CD14-positive monocyte (primary cell): ENCODE measurements at places on chromosomes 1 and 21.

GRCh38 chr1:218863987-218864386, 309.7 kb upstream of the LYPLAL1 start:
- H3K36me3 ChIP-seq = no peaks in the 10 kb centered on the region
- no peak for DNase-seq
- no peaks in the 10 kb centered on the region for H3K4me1 ChIP-seq
- no peaks in the 10 kb centered on the region for H3K27me3 ChIP-seq

DNA sequence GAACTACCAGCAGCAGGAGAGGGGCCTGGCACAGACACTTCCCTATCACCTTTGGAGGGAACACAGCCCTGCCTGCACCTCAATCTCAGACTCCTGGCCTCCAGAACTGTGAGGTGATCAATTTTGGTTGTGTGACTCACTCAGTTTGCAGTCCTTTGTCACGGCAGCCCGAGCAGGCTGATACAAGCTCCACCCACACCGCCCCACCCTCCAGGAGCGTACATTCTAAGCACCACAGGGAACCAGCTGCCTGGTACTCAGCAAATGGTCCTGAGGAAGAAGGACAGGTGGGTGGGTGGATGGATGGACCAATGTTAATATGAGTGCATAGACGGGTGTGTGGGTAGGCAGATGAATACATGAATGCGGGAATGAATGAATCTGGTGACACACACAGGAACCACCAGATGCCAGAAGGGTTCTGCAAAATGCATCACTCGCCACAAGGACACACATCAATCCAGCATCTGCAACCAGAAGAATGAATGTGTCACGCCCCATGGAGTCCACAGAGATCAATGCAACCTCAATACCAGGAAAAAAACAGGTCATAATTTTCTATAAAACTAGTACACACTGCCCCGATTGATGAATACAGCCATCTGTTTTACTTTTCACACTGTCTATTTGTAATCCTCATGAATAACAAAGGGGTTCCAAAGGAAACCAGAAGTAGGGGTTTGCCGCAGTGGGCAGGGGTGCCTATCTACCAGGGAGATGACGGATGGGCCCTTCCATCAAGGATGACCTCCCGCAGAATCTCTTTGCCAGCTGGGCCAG, 284.5 kb downstream of the NPHP4 start:
- DNase-seq = no peak
- H3K4me1 ChIP-seq = no peaks in the 10 kb centered on the region
- H3K27me3 ChIP-seq = no peaks in the 10 kb centered on the region
- no peak overlapping the region for H3K27ac ChIP-seq
- no peak overlapping the region for H3K4me3 ChIP-seq
- H3K36me3 ChIP-seq = no peaks in the 10 kb centered on the region

DNA sequence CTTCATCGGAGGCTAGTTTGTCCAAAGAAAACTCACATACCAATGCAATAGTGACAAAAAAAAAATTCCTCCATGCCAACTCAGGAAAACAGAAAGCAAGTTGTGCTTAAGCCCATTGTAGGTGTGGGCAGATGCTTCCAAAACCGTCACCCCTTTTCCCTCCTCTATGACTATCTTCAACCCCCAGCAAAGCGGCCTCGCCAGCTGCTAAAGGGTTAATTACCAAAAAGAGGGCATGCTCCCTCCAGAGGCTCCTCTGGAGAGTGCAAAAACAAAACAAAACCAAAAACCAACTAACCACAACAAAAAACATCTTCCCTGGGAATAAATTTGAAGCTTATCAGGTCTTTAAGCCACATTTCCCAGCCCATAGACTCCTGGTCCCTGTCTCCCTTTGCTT, 1.2 kb downstream of the LMOD1 start:
- H3K4me1 ChIP-seq = peaks cover 9% of the 10 kb centered on the region
- no peak overlapping the region for H3K27ac ChIP-seq
- H3K36me3 ChIP-seq = no peaks in the 10 kb centered on the region

DNA sequence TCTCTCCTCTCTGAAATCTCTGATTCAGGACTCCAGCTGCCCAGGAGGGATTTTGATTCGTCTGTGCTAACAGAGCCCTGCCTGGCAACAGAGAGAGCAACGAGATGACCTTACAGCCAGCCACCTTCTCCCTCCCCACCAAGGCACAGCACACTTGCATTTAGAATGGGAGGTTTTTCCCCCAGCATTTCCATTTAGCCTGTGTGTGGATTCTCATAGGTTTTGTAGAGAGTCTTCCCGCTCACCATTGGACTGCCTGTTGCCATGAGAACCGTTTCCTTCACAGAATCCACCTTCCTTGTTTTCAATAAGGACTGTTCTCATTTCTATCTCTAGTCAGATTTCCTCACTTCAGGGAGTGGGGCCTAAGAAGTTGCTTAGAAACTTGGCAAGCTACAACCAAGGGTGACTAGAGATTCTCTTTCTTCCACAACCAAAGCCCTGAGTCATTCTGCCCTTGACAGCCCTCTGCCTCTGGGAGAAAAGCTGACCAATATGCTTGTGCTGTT, 5.8 kb upstream of the IKBKE start:
- H3K4me1 ChIP-seq = peaks cover 64% of the 10 kb centered on the region
- no peaks in the 10 kb centered on the region for H3K27me3 ChIP-seq
- H3K36me3 ChIP-seq = peaks cover 24% of the 10 kb centered on the region
- peak; percentile 96 for DNase-seq
- no peak overlapping the region for H3K4me3 ChIP-seq
- H3K27ac ChIP-seq = peak overlapping the region; percentile 82

- H3K4me3 ChIP-seq = no peak overlapping the region
- DNase-seq = no peak
- no peak overlapping the region for H3K27ac ChIP-seq
- H3K27me3 ChIP-seq = no peaks in the 10 kb centered on the region
Measured at GRCh38 chr1:71014178-71014579, 33.4 kb downstream of the PTGER3 start.

- H3K27ac ChIP-seq = peak overlapping the region; percentile 68
- peak overlapping the region; percentile 57 for H3K4me3 ChIP-seq
- no peak for DNase-seq
- H3K36me3 ChIP-seq = no peaks in the 10 kb centered on the region
- H3K4me1 ChIP-seq = peaks cover 33% of the 10 kb centered on the region
Measured at GRCh38 chr1:20152599-20152930, 13.4 kb downstream of the PLA2G2F start.

GRCh38 chr1:70364439-70364838, 9.9 kb upstream of the ANKRD13C start:
- H3K4me3 ChIP-seq = no peak overlapping the region
- no peak overlapping the region for H3K27ac ChIP-seq
- no peaks in the 10 kb centered on the region for H3K4me1 ChIP-seq
- no peaks in the 10 kb centered on the region for H3K36me3 ChIP-seq
- no peak for DNase-seq

GRCh38 chr1:243938208-243938607, 88.2 kb upstream of the AKT3 start:
- no peak overlapping the region for H3K27ac ChIP-seq
- DNase-seq = no peak
- no peaks in the 10 kb centered on the region for H3K27me3 ChIP-seq
- H3K4me3 ChIP-seq = no peak overlapping the region
- H3K4me1 ChIP-seq = peaks cover 8% of the 10 kb centered on the region
- H3K36me3 ChIP-seq = no peaks in the 10 kb centered on the region

- no peak overlapping the region for H3K4me3 ChIP-seq
- DNase-seq = peak; percentile 3
- H3K27ac ChIP-seq = no peak overlapping the region
- no peaks in the 10 kb centered on the region for H3K4me1 ChIP-seq
- no peaks in the 10 kb centered on the region for H3K36me3 ChIP-seq
Measured at GRCh38 chr1:42479621-42480020, 16.5 kb downstream of the CCDC30 start.

DNA sequence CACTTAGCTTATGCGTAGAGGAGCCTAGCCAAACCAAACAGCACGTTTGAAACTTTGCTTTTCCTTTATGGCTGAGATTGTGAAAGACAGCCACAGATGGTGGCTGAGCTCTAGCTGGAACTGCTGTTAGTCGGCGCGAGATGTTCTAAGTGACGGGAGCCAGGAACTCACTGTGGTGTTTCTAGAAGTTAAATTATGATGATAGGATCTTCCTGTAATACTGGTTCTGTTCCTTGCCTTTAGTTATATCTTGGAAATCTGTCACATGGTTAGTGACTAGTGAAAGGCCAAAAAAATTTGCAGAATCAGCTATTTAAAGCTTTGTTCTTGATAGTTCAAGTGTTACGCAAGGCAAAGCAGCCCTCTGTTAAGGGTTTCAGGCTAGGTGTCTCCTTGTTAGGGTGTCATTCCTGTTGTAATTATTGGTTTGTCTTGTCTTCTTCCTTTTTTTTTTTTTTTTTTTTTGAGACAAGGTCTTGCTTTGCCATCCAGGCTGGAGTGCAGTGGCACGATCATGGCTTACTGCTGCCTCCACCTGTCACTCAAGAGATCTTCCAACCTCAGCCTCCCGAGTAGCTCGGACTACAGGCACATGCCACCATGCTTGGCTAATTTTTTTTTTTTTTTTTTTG, 22.6 kb downstream of the AK4 start:
- peaks cover 79% of the 10 kb centered on the region for H3K4me1 ChIP-seq
- H3K27ac ChIP-seq = peak overlapping the region; percentile 70
- H3K27me3 ChIP-seq = no peaks in the 10 kb centered on the region
- peak; percentile 65 for DNase-seq
- no peaks in the 10 kb centered on the region for H3K36me3 ChIP-seq

GRCh38 chr1:29465755-29466154, 229.4 kb downstream of the PTPRU start:
- no peak for DNase-seq
- H3K27ac ChIP-seq = no peak overlapping the region
- no peaks in the 10 kb centered on the region for H3K4me1 ChIP-seq
- no peaks in the 10 kb centered on the region for H3K27me3 ChIP-seq
- H3K4me3 ChIP-seq = no peak overlapping the region

GRCh38 chr1:57112148-57112547, 146.3 kb upstream of the C8B start:
- no peaks in the 10 kb centered on the region for H3K27me3 ChIP-seq
- no peak overlapping the region for H3K4me3 ChIP-seq
- no peak for DNase-seq
- H3K4me1 ChIP-seq = no peaks in the 10 kb centered on the region
- no peaks in the 10 kb centered on the region for H3K36me3 ChIP-seq
- H3K27ac ChIP-seq = no peak overlapping the region

- H3K4me1 ChIP-seq = peaks cover 23% of the 10 kb centered on the region
- no peak overlapping the region for H3K4me3 ChIP-seq
- no peak overlapping the region for H3K27ac ChIP-seq
- H3K27me3 ChIP-seq = no peaks in the 10 kb centered on the region
Measured at GRCh38 chr21:34822942-34823341, 154.1 kb downstream of the CLIC6 start.

DNA sequence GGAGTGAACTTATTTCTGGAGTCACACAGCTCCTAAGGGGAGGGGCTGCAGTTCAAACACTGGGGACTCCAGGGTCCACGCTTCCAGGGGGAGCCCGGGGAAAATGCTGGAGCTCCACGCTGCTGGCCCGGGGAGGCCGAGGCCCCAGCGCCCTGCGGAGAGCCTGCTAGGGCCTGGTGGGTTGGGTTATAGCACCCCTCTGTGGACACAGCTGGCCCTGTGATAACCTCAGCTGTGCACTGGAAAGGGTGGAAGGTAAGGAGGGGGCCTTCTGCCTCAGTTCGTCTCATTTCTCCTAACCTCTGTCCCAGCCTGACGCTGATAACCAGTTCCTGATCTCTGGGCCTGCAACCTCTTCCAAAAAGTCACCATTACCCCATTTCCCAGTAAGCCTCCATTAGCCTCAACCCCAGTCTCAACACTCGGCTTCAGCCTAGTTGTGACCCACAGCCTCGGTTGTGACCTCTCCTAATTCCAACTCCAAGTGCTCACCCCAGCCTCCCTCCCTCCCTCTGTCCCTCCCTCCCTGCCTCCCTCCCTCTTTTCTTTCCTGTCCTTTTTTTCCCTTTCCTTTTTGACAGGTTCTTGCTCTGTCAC, 7.1 kb downstream of the NBL1 start:
- DNase-seq = peak; percentile 15
- no peak overlapping the region for H3K27ac ChIP-seq
- H3K36me3 ChIP-seq = no peaks in the 10 kb centered on the region
- peaks cover 6% of the 10 kb centered on the region for H3K27me3 ChIP-seq
- no peak overlapping the region for H3K4me3 ChIP-seq
- H3K4me1 ChIP-seq = no peaks in the 10 kb centered on the region
